ENCODE measurements at places on chromosomes 12 and 14.

DNA sequence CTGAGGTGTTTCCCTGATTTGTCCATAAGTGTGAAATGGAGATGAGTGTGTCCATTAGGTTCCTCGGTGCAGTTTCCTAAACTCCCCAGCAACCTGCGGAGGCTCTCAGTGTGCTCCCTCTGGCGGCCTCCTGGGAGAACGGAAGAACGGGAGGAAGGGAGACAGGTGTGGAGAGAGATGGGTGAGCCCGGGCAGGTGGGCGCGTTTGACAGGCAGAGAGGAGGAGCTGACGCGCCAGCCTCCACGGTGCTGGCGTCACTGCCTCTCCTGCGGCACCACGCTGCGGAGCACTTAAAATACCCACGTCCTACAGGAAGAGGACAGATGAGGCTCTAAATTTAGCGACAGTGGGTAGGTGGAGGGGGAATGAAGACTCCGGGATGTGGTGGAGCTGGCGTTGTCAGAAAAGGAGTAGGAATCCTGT, 26.8 kb upstream of the PEX5 start:
- DNase-seq = peak; percentile 55

- no peak for DNase-seq
Measured at GRCh38 chr12:77229640-77230442, 164.5 kb upstream of the E2F7 start.

DNA sequence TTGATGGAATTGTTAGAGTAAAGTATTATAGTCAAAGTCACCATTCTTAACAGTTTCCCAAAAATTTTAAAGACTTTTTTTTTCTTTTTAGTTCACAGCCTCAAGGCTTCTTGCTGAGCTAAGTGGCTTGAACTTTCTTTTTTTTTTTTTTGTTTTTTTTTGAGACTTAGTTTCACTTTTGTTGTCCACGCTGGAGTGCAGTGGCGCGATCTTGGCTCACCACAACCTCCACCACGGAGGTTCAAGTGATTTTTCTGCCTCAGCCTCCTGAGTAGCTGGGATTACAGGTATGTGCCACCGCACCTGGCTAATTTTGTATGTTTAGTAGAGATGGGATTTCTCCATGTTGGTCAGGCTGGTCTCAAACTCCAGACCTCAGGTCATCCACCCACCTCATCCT, 92.8 kb downstream of the SETD3 start:
- DNase-seq = no peak

DNA sequence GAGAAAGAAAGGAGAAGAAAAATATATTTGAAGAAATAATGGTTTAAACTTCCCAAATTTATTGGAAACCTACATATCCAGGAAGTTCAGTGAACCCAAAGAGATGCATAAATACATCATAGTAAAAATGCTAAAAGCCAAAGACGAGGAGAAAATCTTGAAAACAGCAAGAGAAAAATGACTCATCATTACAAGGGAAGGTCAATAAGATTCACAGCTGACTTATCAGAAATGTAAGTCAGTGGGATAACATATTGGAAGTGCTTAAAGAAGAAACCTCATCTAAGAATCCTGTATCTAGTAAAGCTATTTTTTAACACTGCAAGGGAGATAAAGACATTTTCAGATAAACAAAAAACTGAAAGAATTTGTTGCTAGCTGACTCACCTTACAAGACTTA, 19.9 kb downstream of the RIC8B start:
- DNase-seq = no peak

- no peak for DNase-seq
Measured at GRCh38 chr14:54040846-54041245, 84.2 kb upstream of the BMP4 start.

DNA sequence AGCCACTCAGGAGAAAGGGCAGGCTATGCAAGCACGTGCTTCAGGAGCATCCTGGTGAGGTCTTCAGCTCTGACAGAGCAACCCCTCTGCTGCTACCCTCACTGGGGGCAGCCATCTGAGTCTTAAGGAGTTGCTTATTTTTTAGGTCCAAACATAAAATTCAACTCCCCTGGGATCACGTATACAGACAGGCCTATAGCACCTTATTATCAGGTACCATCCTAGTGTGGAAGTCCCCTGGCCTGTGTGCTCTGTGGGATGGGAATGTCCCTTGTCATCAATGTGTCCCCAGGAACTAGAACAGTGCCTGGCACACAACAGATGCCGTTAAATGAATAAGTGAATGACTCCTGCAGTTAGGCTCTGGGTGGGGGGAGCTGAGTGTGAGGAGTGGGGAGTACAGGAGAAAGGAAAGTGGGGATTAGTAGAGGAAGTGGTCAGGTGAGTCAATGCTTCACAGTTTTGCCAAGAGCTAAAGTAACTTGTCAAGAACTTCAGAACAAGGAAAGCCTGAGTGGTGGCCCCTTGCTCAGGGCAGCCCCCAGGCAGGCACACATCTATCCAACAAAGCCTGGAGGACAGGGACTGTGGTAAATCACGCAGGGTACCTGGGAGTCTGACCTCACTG, 33.5 kb downstream of the DAD1 start:
- no peak for DNase-seq

DNA sequence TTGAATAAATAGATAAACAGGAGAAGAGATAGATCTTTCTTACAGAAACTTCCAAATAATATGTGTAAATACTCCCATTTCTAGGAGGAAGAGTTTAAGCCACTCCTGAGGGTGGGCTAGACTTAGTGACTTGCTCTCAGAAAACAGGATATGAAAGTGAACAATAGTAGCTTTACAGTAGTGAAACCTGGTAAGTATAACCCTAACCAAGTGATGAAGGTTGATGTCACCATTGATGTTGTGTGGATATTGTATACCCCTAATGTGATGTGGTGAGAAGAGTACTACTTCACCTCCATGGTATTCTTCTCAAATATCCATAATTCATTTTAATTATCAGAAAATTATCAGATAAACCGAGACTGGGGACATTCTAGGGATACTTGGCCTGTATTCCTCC, 20.9 kb downstream of the AKAP6 start:
- DNase-seq = no peak

- no peak for DNase-seq
Measured at GRCh38 chr14:51353901-51354300, 113.9 kb downstream of the TMX1 start.

GRCh38 chr12:128365651-128366231, 98.8 kb downstream of the TMEM132C start:
- DNase-seq = no peak

- no peak for DNase-seq
Measured at GRCh38 chr12:65962036-65962430, 137.8 kb downstream of the HMGA2 start.

DNA sequence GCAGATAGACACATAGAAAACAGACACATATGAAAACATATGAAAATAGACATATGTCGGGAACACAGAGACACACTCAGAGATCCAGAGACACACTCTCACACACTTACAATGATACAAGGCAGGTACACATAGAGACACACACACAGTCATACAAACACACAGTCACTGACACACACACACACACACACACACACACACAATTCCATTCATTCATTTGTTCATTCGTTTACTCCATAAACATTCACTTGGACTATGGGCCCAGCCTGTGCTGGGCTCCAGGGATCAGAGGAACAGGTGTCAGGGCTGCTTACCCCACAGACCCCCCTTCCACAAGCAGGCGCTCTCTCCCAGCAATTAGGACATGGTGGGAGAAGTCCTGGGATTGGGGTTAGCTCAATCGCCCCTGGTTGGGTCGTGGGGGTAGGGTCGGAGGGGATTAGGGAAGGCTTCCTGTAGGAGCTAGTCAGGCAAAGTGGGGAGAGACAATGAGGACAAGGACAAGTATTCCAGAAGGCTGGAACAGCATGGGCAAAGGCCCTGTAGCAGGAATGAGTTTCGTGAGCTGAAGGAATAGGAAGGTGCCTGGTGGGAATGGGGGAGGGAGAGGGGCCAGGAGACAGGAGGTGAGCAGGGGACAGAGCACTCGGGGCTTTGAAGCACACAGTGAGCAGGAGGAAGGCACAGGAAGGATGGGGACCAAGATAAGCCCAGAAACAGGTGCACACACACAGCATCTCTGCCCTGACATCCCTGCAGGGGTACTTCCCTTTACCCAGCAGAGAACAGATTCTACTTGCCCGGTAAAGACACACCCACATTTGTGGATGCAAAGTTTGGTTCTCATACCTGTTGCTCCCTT, 6.5 kb downstream of the RASAL1 start:
- DNase-seq = no peak

DNA sequence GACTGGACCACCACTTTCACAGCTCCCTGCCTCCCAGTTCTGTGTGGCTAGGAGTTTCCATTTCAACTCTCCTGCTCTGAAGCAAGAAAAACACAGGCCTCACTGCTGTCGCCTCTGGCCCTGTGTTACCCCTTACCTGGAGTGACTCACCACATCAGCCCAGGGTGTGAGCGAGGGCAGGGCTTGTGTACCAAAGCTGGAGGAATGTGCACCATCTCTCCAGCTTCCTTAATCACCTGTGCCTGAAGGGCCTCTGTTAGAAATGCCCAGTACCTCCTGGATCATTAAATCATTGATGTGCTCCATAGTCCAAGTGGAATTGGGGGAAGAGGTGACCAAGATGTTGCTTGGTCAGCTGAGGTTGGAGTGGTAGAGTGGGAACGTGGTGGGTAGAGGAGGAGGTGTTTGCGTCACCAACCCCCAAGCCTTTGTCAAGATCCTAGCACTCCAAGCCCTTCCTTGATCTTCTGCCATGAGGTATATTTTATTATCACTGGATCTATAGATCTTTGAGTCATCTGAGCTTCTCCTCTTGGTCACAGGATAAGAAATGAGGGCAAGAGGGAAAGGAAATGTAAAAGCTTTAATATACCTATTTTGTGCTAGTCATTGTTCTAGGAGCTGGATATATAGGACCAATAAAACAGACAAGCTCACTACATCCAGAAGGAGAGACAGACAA, 51.3 kb downstream of the SSPN start:
- no peak for DNase-seq

DNA sequence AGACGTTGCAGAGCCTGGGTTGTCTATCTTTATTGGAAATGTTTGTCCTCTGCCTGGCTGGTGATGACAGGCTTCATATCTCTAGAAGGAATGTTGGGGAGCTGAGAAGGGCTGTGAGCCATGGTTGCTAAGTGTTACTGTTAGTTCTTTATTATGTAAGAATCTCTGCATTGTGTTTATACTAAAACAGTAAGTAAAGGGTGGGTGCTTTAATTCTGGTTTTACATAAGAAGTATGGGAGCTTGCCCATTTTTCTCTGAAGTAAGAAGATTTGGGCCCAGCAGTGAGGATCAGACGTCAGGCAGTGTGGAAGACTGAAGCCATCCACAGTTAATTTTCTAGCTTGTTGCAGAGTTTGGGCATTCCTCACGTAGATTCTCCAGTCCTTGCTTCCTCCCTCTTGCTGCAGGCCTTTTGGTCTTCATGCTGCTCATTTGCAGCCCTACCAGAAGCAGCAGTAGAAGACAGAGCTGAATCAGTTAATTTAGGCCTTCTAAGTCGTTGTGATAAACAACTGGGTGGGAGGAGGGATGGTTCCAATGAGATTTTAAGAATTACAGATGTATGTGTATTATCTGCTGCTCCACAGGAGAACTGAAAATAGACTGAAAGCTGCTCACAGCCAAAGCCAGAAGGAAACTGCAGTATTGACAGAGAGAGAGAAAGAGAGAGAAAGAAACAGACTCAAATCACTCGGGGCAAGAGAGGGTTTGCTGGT, 21.4 kb downstream of the WNT5B start:
- no peak for DNase-seq

- no peak for DNase-seq
Measured at GRCh38 chr14:52974406-52974805, 23.6 kb upstream of the FERMT2 start.

GRCh38 chr14:85601690-85602089, 71.7 kb downstream of the FLRT2 start:
- DNase-seq = no peak

- peak; percentile 21 for DNase-seq
Measured at GRCh38 chr14:89537911-89538310, 120.9 kb upstream of the FOXN3 start.

- DNase-seq = no peak
Measured at GRCh38 chr12:64756376-64756775, 2.8 kb downstream of the GNS start.

- DNase-seq = no peak
Measured at GRCh38 chr12:9349888-9350885, 142.0 kb upstream of the PZP start.

- no peak for DNase-seq
Measured at GRCh38 chr12:46407361-46407760, 34.8 kb upstream of the SLC38A2 start.

DNA sequence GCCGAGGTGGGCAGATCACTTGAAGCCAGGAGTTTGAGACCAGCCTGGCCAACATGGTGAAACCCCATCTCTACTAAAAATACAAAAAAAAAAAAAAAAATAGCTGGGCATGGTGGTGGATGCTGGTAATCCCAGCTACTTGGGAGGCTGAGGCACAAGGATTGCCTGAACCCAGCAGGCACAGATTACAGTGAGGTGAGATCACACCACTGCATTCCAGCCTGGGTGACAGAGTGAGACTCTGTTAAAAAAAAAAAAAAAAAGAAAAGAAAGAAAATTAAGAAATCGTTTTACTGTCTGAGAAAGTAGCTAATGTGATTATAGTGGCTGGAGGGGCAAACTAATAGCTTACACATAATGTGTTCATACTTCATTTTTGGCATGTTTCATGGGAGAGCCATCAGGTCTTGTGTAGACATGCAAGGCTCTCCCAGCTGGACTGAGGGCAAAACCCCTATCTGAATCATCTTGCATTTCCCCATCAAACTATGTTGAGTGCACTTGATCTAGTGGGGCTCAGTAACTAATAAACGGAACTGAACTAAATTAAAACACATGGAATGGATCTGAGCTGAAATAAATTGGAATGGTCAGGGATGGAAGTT, 16.2 kb downstream of the KIF21A start:
- no peak for DNase-seq

- DNase-seq = no peak
Measured at GRCh38 chr12:111636209-111636945, 37.3 kb upstream of the ATXN2 start.

- DNase-seq = no peak
Measured at GRCh38 chr12:82027612-82028011, 268.5 kb upstream of the PPFIA2 start.

- no peak for DNase-seq
Measured at GRCh38 chr14:86196471-86196870, 666.5 kb downstream of the FLRT2 start.

GRCh38 chr14:35471803-35472202, 62.2 kb upstream of the INSM2 start:
- DNase-seq = peak; percentile 37

DNA sequence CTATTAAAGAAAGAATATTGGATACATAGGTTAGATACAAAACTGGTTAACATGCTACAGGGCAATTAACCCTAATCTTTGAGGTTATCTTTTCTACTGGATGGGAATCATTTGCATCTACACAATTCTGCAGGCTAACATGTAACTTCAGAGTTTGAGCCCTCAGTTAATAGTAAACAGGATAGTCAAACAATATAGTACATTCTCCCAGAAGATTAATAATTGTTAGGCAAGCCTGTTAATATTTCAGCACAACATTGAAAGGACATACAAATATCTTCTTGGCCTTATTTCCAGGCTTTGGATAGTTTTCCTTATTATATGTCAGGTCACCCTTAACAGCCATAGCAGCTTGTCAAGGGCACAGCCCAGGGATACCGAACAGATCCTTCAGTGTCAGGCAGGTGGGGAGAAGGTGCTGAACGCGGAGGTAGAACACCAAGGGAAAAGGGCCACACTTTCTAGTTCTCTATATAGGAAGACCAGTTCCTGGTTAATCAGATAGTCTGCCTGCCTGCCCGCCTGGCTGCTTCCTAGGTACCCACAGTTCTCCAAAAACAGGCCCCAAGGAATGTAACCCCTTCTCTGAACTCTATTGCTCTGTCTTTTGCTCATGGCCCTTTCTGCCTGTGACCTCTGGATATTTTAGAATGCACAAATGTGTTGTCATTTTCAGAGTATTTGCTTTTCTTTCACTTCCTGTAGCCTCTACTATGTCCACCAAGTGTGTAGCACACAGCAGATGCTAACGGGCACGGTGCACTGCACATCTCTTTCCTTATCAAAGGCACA, 256.0 kb downstream of the PCNX1 start:
- DNase-seq = no peak
